A549 treated with RU486 at 1 μM for 4 hours (cell line): ENCODE measurements at places on chromosomes 12 and 14. TPM values are rescaled to one million over a fixed set of nuclear protein-coding genes. Genes with fewer than 3 reads are reported as not detected.

Gene TAS2R9
- total RNA-seq: not detected in 5 replicates

Gene LMNTD1
- not detected in 5 replicates for total RNA-seq

Gene DYRK2
- 10.7 to 15.7 TPM (median 13.3 TPM) in 5 replicates for total RNA-seq

Gene PPP2R5C
- total RNA-seq: 59.2 to 74.7 TPM (median 70.6 TPM) in 5 replicates

Gene FBXO33
- 5.3 to 10.0 TPM (median 8.5 TPM) in 5 replicates for total RNA-seq
